ENCODE measurements at places on chromosomes 1 and 21.

GRCh38 chr1:38138498-38139233 is 92.1 kb upstream of the POU3F1 start:
- DNase-seq: no peak

DNA sequence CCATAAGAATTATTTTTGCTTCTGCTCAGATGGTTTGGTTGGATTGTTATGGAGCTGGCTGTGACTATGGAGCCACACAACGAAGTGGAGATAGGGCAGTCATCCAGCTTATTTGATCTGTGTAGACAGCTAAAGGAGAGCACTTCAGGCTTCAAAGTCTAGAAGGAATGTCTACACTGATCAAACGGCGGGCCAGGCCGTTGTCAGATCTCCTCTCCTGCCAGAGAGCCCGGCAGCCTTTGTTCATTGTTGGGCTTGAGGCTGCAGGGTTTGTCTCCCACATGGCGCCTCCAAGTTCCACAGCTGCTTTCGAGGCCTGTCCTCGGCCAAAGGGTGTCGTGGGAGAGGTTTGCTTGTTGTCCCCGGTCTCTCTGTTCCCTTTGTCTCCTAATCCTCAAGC is 2.8 kb upstream of the STMN1 start:
- no peak for DNase-seq

DNA sequence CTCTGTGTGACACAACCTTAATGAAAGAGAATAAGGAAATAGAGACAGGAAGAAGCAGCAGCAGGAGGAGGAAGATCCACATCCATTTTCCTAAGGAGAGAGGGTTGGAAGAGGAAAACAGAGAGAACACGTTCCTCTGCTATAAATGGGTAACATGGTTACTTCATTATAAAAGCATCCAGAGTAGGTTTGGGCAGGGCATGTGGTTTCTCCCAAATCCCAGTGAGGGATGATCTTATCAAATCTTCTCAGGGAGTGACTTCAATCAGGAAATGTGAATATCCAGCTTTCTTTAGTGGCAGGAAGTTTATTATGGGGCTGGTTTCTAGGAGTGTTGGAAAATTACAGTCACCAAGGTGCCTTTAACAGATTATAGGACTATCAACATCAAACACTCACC is 11.1 kb downstream of the CYP2J2 start:
- no peak for DNase-seq

GRCh38 chr1:224745924-224746323 is 129.8 kb downstream of the CNIH3 start:
- DNase-seq: no peak
